ENCODE measurements at places on chromosomes 12 and 14.

DNA sequence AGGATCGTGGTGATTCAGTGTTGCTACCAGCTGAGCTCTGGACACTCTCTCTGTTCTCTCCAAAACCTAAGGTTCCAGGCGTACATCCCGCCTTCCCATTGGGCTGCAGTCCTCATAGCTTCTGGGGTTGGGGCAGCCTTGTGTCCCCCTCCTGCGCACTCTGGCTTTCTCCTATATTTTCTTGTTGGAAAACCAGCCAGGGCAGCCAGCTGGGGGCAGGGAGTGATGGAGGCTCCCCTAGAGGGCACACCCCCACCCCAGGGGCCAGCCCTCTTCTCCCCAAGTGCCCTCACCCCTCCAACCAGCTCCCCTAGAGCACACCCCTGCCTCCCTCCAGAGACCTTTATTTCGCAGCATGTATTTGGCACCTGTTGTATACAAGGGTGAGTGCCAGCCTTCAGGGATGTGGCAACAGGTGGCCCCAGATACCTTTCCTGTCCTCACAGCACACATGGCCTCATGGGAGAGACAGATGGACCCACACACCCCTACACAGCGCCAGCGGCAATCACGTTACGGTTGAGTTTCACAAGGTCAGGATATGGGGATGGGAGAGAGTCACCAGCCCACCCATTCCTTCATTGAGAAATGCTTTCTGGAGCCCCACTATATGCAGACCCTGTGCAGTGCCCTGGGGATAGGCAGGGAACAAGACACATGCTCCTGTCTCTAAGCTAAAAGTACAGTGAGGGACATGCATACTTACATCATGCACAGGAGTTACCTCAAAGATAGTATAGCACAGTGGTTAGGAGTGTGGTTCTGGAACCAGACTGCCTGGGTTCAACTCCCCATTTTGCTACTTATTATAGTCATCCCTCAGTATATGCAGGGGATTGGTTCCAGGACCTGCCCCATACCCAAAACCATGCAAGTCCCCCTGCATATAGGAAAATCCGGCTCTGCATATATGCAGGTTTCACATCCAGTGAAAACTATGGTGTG is 141.1 kb downstream of the PHETA1 start:
- no peaks in the 10 kb centered on the region for H3K27me3 ChIP-seq
- no peaks in the 10 kb centered on the region for H3K4me1 ChIP-seq
- no peak overlapping the region for H3K4me3 ChIP-seq
- no peak for DNase-seq
- no peak overlapping the region for H3K27ac ChIP-seq

DNA sequence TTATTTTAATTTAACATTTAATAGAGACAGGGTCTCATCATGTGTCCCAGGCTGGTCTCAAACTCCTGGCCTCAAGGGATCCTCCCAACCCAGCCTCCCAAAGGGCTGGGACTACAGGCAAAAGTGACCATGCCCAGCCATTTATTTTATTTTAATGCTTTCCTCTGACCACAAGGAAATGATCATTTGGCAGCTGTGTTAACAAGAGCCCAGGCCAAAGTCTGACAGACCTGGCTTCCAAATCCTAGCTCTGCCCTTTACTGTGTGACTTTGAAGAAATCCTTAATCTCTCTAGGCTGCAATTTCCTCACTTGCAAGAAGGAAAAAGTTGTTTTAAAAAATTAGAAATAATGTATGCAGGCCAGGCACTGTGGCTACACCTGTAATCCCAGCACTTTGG is 16.7 kb upstream of the GCH1 start:
- no peaks in the 10 kb centered on the region for H3K36me3 ChIP-seq
- H3K4me1 ChIP-seq: no peaks in the 10 kb centered on the region
- no peak for DNase-seq
- no peak overlapping the region for H3K4me3 ChIP-seq

- H3K4me1 ChIP-seq: no peaks in the 10 kb centered on the region
- no peak for DNase-seq
- no peak overlapping the region for H3K27ac ChIP-seq
Observed at GRCh38 chr12:70686299-70686698, 49.1 kb upstream of the PTPRB start.

DNA sequence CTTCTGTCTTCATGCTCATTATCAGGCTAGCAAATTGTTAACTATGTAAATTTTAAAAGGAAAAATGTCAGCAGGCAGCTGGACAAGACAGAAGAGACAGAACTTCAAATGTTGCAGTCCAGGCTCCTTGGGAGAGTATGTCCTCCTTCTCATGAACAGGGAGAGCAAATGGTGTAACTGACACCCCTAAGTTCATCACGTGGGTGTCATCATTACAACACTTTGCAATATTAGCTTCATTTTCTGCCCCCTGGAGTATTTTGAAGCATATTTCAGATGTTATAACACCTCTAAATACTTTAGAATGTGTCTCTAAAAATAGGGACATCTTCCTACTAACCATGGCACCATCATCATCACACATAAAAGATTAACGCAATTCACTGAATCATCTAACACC is 62.1 kb downstream of the ZNF664 start:
- H3K27ac ChIP-seq: no peak overlapping the region
- H3K4me1 ChIP-seq: no peaks in the 10 kb centered on the region
- no peaks in the 10 kb centered on the region for H3K27me3 ChIP-seq
- H3K4me3 ChIP-seq: no peak overlapping the region
- H3K36me3 ChIP-seq: no peaks in the 10 kb centered on the region

GRCh38 chr14:64855721-64856528 is 23.8 kb downstream of the SPTB start:
- H3K4me1 ChIP-seq: no peaks in the 10 kb centered on the region
- no peak overlapping the region for H3K27ac ChIP-seq
- H3K36me3 ChIP-seq: no peaks in the 10 kb centered on the region
- DNase-seq: no peak

Measured in small intestine (tissue), 16 donors.